ENCODE measurements at places on chromosomes 7 and 10.
A peak's percentile ranks its signal among the peaks of the same experiment; 100 is the strongest.

- no peak for DNase-seq
Measured at GRCh38 chr10:124644236-124644635, 99.9 kb downstream of the FAM53B start.

DNA sequence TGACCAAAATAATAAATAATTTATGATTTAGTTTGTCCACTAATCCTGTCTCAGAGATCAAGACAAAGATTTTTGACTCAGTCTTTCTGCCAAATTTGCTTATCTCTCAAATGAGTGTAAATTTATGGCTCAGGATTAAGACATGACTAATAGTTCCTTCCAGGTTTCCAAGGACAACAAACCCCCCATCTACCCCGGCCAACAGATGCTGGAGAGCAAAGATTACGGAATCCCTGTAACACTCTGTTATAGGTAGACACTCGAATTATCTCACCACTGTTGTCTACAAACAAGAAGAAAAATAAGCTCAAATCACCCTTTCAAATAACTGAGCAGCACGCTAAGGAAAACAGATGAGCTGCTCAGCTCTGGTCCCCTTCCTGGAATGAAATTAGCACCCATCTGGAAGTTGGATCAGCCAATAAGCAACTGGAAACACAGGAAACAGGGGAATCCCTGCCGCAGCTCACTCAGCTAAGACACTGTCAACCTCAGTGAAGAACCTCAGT, 56.8 kb upstream of the SVIL start:
- DNase-seq, result no peak

DNA sequence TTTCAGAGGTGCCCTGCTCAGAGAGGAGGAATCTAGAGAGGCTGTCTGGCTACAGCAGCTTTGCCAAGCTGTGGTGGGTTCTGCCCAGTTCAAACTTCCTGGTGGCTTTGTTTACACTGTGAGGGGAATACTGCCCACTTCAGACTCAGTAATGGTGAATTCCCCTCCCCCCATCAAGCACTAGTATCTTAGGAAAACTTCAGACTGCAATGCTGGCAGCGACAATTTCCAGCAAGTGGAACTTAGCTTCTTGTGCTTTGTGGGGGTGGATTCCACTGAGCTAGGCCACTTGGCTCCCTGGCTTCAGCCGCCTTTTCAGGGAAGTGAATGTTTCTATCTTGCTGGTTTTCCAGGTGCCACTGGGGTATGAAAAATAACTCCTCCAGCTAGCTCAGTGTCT, 42.8 kb downstream of the CYP2C8 start:
- DNase-seq, result no peak

DNA sequence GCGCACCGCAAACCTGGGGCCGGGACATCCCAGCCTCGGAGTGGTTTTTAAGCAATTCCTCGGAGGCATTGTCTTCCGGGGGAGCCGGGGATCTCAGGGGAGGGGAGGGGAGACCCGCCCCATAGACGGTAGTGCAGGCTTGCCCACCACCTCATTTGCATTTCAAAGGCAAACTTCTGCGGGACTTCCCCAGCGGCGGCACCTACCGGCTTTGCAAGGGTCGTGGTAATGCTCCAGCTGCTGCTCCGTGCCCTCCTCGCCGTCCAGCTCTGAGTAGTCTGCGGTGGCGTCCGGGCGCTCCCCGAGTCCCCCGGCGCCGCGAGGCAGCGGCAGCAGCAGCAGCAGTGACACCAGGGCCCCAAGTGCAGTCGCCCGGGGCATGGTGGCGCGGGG, 425 bp downstream of the TLL2 start:
- peak; percentile 33 for DNase-seq

DNA sequence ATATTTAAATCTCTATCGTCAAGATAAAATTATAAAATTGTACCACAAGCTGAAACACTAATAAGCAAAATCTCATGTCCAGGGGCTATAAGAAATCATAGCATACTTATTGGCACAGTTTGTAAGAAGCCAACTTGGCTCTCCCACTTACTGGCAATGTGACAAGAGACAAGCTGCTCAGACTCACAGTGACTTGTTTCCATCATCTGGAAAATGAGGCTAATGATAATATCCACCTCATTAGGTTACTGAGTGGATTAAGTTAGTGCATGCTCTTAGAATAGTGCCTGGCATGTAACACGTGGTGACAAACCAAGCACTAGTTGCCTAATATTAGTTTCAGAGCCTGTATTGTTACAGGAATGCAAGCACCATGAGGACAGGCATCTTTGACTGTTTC, 234.4 kb downstream of the GLI3 start:
- no peak for DNase-seq

- DNase-seq, result no peak
Measured at GRCh38 chr10:131311661-131312477, at the start of gene TCERG1L. TCERG1L (minus strand) TSS chr10:131311721; CDS start chr10:131311635, 86 bp downstream.

DNA sequence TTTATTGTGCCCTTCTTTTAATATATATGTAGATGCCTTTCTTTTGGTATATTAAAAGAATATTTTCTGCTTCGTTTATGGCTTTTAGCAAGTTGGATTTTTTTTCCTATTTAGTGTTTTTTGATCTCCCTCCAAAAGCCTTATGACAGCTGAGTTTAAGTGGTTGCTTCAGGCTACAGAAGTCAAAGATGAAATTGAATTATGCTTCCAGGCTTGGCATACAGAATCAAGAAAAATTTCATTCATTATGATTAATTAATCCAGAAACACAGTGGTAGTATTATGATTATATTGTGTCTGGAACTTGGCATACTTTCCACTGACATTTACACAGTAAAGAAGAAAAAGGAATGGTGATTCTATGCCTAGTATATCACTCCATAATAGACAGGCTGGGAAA, 63.8 kb upstream of the SEM1 start:
- DNase-seq, result no peak

GRCh38 chr7:91503934-91504555, 239.8 kb downstream of the FZD1 start:
- DNase-seq, result no peak

GRCh38 chr7:102165136-102165535, 121.5 kb upstream of the SH2B2 start:
- DNase-seq, result no peak

DNA sequence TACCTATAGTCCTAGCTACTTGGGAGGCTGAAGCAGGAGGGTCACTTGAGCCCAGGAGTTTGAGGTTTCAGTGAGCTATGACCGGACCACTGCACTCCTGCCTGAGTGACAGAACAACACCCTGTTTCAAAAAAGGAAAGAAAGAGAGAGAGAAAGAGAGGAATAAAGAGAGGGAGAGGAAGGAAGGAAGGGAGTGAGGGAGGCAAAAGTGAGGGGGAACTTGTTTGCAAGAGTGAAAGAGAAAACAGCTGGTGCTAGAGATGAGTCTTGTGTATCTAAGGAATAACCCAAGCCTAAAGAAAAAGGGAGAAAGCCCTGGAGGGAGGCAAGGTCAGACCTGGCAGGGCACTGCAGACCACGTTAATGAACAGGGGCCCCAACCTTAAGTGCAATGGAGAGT, 4.8 kb upstream of the NT5C2 start:
- no peak for DNase-seq

DNA sequence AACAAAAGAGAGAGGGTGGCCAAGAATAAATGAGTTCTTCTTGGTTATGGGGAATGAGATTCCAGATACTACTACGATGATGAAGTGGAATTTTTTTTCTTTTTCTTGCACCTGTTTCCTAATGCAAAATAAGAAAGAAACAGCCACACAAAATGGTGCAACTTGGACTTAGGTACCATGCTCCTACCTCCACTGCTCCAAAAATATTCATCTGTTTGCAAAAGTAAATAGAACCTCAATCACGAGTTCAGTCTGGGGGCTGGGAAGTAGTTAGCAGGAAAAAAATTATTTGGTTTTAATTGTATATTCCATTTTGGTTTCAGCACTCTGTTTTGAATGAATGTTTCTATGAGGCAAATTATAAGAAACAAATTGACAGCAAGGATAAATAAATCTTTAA, 73.5 kb downstream of the SLC25A13 start:
- no peak for DNase-seq

DNA sequence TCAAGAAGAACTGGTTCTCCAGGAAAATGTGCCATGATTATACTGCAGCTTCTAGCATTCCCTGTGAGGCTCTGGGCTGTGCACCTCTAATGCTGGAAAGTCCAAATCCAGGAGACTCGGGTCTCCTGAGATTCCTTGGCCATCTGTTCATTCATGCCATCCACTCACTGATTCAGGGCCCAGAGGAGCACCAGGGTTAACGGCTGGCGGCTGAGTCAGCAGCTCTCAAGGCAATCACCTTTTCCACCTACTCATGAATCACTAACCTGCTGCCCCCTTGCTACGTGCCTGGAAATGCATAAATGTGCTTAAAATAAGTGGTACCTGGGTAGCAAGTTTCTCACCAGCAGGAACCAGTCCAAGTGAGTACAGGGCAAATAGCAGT, 132.7 kb downstream of the KCNMA1 start:
- no peak for DNase-seq

DNA sequence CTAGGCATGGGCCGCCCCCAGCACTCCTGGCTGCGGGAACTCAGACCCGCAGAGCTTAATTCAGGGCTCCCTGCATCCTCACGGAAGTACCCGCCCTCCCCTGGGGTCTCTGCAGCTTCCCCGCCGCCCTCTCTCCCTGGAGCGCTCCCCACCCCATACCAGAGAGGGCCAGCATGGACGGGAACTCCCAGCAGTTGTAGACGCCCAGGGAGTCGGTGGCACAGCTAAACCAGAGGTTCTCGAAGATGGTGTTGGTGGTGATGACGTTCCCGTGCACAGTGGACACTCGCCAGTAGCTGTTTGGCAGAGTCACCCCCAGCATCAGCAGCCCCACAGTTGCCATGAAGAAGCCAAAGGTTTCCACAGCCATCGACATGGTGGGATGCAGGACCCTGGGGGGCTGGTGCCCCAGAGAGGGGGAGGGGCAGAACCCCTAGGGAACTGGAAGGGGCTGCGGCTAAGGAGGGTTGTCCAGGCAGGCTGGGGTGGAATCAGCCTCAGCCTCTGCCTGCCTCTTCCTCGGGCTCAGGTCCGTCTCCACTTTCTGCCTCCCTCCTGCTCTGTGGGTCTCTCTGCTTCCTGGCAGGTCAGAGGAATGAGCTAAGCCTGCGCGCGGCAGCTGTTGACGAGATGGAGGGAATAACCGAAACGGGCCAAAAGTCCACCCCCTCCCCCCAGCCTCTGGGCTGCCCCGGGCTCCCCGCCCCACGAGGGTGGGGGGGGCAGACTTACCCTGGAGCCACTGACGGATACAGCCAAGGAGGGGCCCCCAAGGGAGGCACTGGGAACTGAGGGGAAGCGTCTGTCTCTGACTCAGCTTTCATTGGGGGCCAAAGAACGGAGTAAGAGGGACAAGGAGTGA, at the start of gene CLDN15:
TSS of gene CLDN15 (minus strand) at position 597 of the 862 bp plus-strand sequence. CDS start at position 376, 221 bp downstream.
- DNase-seq, result no peak

DNA sequence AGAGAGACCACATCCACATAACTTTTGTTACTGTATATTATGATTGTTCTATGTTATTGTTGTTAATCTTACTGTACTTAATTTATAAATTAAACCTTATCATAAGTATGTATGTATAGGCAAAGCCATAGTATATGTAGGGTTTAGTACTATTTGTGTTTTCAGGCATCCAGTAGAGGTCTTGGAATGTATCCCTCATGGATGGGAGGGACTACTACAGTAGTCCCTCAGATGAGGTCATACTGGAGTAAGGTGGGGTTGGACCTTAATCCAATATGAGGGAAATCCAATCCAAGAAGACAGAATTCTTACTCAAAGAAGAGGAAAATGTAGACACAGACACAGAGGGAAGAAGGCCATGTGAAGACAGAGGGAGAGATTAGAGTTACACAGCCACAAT, 34.1 kb upstream of the MALRD1 start:
- DNase-seq, result no peak

- no peak for DNase-seq
Measured at GRCh38 chr7:118325450-118325808, 100.9 kb downstream of the ANKRD7 start.

- no peak for DNase-seq
Measured at GRCh38 chr7:156820445-156821063, 72.4 kb downstream of the LMBR1 start.

GRCh38 chr7:133649593-133649992, 396.7 kb downstream of the EXOC4 start:
- no peak for DNase-seq

GRCh38 chr7:44969701-44970522, 8.9 kb downstream of the MYO1G start:
- no peak for DNase-seq

- peak; percentile 15 for DNase-seq
Measured at GRCh38 chr10:48577158-48577557, 27.7 kb downstream of the ARHGAP22 start.

GRCh38 chr7:27737616-27738015, 2.3 kb upstream of the TAX1BP1 start:
- DNase-seq, result no peak

DNA sequence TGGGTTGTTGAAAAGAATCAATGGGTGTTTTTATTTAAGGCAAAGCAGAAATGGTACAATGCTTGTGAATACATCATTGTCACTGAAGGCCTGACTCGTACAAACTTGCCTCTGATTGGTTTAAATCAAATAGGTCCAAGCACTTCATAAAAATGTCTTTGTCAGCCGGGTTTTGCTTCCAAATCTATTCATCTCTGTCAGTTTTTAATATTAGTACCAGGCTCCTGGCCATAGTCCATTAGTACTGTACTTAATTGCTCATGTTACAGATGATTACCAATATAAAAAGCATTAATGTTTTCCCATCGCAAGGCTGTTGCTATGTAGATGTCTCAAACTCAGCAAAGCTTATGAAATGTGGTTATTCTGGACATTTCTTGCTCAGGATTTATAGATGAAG, 171.9 kb downstream of the ARID5B start:
- DNase-seq, result no peak

DNA sequence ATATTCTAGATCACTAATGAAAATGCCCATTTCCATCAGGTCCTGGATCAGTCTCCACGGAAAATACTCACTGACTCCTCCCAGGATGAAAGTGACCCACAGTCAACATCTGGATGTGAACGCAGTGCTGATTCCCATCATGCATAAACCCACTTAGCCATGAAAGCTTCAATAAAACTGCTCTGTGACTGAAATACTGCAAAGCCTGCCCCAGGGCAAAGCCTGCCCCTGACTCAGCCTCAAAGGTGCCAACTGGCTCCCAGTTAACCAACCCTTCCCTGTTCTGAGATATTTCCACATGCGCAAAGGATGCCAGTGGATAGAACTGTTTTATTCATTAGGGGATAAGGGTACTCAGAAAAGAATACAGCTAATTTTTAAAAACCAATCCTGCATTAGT, 24.0 kb downstream of the OSBPL3 start:
- DNase-seq, result no peak

DNA sequence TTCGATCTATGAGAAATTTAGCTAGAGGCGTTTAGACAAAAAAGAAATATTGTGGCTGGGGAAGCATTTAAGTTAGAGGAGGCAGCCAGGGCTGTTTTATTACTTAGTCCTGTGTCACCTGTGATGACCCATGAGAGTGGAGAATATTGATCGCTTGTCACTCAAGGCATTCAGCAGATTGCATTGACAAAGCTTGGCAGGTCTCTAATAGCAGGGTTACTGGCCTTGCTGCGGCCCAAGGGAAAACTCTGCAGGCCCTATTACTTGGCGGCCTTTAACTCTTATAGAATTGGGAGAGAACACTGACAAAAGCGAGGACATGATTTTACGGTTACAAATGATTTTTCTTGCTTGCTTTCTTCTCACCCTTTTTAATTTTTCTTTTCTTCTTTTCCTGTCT, 473.5 kb downstream of the AUTS2 start:
- DNase-seq, result no peak

GRCh38 chr10:133441780-133442179, 12.0 kb upstream of the SCART1 start:
- DNase-seq, result no peak
